HuH-7.5 (cell line): ENCODE measurements at places on chromosomes 2 and 18.

DNA sequence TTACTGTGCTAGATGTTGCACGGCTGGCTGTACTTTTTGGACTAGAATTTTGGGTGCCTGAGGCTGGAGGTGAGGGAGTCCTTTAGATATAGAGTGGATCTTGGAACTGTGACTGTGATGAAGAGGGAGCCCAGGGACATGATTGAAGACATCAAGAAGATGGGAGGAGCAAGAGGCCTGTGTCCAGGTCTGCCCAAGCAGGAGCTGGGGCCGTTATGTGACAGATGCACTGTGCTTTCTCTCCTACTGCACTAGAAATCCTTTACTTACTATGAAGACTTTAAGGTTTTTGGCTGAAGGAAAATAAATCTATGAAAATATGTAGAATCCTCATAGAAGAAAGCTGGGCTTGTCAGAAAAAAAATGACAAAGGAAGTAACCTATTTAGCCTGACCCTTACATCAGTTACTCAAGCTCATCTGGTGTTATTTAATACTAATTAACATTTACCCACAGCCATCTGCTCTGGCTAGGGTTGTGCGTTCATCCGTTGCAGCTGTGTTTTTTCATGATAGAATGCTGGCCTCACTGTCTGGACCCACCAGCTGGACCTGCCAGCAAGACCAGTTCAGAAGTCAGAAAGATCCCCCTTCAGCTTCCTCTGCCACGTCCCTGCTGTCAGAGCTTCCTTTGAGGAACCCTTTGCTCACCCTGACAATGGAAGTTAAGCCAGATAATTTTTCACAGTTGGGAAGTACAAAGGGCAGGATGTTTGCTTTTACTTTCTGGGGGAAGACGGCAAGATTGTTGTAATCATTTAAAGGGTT lies 16.7 kb downstream of the TSN start:
- no peak for DNase-seq

GRCh38 chr2:195477996-195478382 lies 179.0 kb upstream of the SLC39A10 start:
- no peak for DNase-seq

DNA sequence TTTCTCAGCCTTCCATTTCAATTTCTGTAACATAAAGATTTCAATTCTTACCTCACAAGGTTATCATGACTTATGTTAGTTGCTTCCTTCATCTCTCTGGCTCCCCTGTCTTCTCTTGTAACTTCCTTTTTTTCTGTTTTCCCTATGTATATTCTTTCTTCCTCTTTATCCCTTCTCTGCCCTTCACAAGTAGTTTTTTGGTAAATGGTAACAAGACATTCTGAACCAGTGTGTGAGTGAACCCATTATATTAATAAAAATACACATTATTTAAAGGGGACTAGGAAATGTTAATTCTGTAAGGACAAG lies 8.4 kb downstream of the ACSL3 start:
- DNase-seq: no peak

- no peak for DNase-seq
Measured at GRCh38 chr2:232526372-232526941, 497 bp downstream of the CHRND start.

DNA sequence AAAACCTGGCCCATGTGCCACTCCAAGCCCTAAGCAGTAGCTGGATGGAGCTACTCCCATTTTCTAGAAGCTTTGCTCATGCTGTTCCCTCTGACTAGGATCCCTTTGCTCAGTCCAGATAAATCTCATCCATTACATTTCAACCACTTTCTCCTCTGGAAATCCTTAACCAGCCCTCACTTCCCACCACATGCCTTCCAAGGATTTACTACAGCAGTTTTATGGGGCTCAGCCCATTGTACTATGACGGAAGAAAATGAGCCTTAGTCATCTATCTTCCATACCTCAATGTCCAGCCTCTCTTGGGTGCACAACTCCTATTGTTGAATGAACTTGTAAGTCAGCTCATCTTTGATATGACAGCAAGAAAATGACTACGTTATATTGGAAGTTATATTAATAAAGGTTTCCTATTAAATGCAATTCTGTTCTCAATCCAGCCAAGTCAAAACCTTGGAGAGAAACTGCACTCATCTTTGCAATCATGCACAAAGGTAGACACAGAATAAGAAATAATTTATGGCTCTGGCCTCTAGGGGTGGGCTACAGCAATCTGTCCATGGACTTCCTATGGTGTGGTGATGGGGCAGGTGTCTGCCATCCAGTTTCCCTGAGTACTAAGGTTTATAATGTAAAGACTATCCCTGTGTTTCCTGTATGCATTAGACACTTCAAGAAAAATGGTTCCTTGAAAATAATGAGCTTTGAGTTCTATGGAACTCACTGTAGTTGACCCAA lies 3.4 kb downstream of the B4GALT6 start:
- peak; percentile 23 for DNase-seq

DNA sequence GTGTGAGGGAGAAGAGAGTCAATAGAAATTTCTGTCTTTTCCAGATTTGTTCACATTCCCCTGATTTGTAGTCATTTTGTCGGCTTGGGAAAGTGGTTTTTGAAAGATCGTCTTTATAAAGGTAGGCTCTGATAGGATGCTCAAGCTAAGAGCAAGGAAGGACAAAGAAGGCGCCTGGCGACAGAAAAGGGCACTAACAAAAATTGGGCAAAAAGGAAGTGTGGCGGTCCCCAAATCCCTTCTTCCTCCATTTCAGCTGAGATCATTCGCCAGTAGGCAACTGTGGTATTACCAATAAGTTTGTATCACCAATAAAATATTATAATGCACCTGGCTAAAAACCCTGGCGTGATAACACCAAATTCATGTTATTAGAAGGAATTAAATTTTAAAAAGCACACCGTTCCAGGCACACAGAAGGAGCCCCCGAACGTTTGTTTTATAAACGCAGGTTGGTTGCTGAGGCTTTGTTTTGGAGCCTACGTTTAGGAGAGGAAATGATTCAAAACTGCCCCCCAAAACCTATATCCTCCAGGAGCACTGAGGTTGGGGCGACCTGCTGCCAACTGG lies 756 bp upstream of the PTPN4 start:
- no peak for DNase-seq

DNA sequence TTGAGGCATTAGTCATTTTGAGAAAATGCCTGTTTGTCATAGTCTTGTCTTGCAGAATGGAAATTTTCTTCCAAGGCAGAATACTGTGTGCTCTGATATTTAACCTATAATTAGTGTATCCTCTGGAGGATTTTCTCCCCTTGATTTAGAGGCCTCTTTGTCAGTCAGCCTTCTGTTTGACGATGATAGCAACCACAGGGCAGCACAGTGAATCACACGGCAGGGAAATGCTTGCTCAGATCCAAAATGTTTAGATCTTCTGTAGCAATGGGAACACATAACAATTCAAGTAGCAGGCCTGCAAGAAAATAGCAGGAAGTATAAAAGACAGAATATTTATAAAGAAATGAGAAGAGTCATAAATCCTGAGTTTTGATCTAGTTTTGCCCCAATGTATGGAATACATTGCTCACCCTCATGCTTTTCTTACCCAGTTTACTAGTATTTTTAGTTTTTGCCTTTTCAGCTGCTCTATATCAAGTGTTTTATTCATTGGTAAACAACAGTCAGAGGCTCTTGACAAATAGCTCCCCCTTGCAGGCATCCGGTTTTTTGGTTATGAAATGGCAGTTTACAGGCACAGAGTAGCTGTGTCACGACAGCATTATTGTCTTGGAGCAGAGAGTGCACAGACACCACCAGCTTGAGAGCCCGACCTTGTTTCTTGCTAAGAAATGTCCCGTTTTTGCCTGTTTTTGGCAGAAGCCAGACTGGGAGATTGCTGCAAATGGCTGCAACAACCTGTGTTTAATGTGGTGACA lies 185.1 kb downstream of the MYO3B start:
- DNase-seq: no peak

- no peak for DNase-seq
Measured at GRCh38 chr2:42021464-42021863, 26.4 kb upstream of the PKDCC start.

GRCh38 chr18:57035590-57035989 lies 111.3 kb upstream of the BOD1L2 start:
- DNase-seq: no peak

GRCh38 chr18:58694720-58695468 lies 23.6 kb downstream of the MALT1 start:
- DNase-seq: no peak
